ENCODE measurements at places on chromosomes 6 and 20.

- no peak for DNase-seq
Measured at GRCh38 chr6:109327959-109328358, 54.3 kb downstream of the CD164 start.

GRCh38 chr6:56957856-56958255 is 2.9 kb downstream of the BEND6 start:
- DNase-seq = no peak

GRCh38 chr6:139895205-139895793 is 520.9 kb upstream of the CITED2 start:
- no peak for DNase-seq

DNA sequence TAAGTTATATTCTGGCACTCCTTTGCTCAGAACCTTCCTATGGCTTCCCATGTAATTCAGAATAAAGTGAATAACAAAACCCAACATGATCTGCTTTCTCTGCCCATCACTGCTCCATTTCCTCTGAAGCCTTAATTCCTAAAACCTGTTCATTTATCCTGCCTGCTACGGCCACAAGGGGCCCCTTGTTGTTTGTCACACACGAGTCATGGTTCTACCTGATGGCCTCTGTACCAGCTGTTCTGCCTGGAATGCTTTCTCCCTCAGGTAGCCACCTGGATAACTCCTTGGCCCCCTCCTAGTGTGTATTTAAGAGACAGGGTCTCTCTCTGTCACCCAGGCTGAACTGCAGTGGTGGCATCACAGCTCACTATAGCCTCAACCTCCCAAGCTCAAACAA is 26.8 kb downstream of the ERGIC3 start:
- peak; percentile 14 for DNase-seq

GRCh38 chr6:21208796-21209186 is 384.8 kb upstream of the SOX4 start:
- no peak for DNase-seq

- no peak for DNase-seq
Measured at GRCh38 chr20:16203096-16203495, 370.2 kb downstream of the KIF16B start.

DNA sequence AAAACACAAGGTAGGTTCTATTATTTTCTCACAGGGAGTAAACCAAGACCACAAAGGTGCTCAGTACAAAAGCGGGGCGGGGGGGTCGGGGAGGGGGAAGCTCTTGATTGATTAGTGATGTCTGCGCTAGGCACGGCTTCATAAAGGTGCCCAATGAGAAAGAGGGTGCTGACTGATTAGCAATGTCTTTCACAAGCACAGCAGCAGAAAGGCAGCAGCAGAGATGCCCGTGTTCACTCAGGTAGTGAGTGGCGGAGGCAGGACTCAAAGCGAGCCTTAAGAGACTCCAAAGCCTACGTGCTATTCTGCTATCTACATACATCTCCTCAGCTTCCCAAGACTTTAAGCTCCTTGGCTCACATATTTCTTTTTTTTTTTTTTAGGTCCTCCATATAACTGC is 20.3 kb downstream of the NFATC2 start:
- DNase-seq = no peak

DNA sequence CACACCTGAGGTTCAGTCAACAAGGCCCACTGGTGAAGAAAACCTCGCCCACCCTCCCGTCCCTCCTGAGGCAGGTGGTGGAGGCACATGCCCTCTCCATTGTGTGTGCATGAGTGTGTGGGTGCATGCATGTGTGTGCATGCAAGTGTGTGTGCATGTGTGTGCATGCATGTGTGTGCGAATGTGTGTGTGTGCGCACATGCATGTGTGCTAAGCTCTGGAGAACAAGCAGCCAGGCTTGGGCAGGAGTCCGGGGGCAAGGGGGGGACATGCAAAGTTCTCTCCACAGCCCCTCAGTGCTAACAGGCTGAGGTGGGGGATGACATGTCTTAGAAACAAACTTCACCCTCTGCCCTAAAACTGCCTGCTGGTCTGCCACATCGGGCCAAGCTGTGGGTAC is 3.1 kb upstream of the HSPA12B start:
- no peak for DNase-seq

DNA sequence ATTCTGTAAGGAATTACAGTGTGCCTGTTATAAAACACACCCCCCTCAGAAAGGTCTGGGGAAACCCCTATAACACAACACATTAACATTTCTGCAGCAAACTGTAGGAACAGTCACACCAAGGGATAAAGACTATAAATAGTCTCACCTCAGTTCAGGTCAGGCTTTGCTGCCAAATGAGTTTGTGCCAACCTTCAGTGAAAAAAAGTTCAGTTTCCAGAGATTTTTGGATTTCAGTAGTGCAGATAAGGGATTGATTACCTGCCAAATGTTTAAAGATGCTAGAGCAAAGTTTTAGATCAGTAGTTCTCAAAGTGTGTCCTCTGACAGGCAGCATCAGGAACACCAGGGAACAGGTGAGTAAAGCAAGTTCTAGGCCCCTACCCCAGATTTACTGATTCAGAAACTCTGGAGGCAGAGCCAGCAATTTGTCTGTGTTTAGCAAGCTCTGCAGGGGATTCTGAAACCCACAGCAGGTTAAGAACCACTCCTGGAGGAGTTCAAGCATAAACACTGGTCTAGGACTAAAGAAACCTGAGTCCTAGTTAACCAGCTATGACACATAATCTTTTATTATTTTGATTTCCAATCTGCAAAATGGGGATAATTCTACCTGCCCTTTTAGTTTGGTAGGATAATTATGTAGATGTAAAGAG is 111.0 kb downstream of the RCAN2 start:
- peak; percentile 61 for DNase-seq

Data from thyroid gland (tissue), 4 donors.